ENCODE measurements at places on chromosomes 2 and 18.

- no peak for DNase-seq
Measured at GRCh38 chr18:24228667-24229041, 89.8 kb downstream of the CABYR start.

GRCh38 chr2:25410370-25410769 lies 68.6 kb upstream of the DNMT3A start:
- DNase-seq: no peak

DNA sequence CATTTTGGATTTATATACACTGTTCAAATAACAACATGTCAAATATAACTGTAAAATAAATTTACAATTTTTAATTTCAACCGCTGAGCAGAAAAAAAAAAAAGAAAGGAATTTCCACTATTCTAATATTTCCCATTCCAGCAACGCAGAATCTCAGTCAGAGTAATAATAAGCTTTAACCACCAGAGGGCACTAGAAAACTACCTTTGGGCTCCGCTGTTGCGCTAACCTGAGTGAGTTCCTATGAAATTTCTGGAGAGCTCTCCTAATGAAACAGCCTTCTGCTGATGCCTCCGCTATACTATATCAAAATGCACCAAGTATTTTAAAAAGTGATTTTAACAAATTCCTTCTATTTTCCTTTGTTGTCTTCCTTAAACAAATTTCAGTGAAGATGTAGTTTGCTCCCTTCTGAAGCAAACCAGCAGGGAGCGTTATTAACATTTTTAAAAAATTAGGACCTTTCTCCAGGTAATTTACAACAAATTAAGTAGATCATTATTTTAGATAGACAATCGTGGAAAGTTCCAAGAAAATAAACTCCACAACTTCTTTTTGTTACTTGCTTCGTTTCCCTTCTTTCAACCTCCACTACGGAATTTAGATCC lies 23.0 kb downstream of the ERMN start:
- DNase-seq: no peak

DNA sequence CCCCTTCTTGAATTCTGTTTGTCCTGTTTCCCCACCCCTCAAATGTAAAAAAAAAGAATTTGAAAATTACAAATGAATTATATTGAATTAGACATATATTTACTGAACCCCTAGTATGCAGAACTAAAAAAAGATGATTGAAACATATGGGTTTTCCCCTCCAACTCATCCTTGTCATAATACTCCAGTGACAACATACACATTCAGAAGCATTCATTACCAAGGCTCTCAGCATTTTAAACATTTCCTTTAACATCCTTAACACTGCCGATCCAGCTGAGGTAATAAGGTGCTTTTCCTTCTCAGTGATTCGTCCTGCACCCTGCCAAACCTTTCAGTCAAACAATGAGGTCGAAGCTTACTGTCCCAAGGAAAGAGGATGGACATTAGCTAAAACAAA lies 53.1 kb upstream of the DTNB start:
- DNase-seq: no peak

DNA sequence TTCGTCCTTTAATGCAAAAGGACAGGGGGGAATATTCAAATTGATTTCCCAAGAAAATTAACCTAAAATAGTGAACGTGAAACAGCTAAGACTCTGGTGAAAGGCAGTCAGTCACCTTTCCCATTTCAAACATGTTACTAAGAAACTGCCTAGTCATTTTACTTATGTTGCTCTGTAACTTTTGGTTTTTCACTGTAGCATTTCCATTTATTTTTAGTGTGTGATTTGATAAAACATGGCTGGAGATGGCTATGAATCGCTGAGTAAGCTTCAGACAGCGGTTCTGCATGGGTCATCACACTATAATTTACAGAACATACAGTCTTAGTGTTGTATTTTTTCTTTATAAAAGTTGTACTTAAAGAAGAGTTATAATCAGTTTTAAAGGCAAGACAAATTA lies 16.0 kb upstream of the KIDINS220 start:
- no peak for DNase-seq

- DNase-seq: no peak
Measured at GRCh38 chr2:221205103-221205673, 366.9 kb downstream of the EPHA4 start.

DNA sequence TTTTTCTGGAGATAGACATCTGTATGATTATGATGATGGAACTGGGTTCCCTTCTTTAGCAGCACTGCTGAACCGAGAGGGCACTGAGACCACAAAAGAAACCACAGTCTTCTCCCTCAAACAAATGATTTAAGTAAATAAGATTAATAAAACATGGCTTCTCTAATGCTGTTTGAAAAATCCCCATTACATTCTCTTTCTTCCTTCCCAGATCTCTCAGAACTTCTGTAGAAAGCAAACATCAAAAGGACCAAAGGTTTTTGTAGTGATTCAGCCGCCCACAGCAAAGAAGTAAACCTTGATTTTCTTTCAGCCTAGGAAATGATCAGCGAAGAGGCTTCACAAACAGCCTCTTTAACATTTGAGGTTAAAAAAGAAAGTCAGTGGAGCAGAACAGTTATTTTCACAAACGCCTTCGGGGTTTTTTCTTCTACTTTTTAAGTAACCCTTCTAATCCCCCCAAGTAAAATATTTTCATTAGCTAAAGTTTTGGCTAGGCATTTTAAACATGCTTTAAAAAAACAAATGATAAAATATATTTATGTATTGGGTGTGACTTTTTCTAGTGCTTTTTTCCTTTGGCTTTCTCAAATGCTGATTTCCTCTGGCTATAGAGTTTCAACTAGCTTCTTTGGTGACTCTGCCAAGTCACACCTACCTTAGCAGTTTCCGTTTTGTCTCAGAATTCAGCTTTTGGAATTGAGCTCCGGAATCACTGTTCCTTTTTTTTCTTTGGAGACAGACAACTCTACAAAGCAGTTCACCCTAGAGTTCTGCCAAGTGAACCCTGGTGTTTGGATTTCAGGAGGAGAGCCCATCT lies 89.6 kb downstream of the UPP2 start:
- no peak for DNase-seq

GRCh38 chr2:20595439-20596192 lies 55.3 kb downstream of the HS1BP3 start:
- DNase-seq: no peak

GRCh38 chr2:165871025-165871424 lies 77.0 kb upstream of the GALNT3 start:
- DNase-seq: no peak

- DNase-seq: no peak
Measured at GRCh38 chr2:236156095-236156859, 11.9 kb downstream of the GBX2 start.

DNA sequence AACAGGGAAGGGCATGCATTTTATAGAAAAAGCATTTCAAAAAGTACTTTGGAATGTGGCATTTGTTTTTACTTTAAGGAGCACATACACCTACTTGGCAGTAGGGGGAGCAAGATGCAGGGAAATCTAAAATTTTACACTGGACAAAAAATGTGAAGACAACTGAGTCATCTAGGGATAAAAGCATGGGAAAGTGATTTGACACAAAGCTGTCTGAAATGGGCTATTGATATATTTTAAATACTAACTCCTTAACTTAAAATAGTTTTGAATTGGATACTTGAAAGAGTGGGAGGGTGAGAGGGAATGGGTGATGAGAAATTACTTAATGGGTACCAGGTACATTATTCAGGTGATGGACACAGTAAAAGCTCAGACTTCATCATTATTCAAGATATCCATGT lies 15.8 kb downstream of the TMEM200C start:
- DNase-seq: no peak

- no peak for DNase-seq
Measured at GRCh38 chr2:44100351-44100750, 68.3 kb upstream of the PPM1B start.

DNA sequence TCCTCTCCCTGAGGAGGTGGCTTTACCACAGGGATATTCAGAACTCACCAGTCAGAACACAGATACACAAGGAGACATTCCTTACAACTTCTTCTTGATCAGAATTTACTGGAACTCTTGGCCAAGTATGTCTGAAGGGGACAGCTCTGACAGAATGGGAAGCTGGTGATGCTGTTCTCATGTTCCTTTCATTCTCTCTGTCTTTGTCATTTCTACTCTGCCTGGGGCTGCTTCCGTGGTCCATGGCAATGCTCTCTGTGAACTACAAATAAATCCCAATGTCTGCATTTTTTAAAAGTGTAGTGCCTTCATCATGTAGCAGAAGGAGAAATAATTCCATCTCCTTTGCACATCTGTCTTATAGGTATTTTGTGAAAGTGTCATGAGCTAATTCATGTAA lies 730.3 kb downstream of the CNTNAP5 start:
- DNase-seq: no peak

- peak; percentile 73 for DNase-seq
Measured at GRCh38 chr2:26299471-26300101, 46.4 kb upstream of the SELENOI start.

DNA sequence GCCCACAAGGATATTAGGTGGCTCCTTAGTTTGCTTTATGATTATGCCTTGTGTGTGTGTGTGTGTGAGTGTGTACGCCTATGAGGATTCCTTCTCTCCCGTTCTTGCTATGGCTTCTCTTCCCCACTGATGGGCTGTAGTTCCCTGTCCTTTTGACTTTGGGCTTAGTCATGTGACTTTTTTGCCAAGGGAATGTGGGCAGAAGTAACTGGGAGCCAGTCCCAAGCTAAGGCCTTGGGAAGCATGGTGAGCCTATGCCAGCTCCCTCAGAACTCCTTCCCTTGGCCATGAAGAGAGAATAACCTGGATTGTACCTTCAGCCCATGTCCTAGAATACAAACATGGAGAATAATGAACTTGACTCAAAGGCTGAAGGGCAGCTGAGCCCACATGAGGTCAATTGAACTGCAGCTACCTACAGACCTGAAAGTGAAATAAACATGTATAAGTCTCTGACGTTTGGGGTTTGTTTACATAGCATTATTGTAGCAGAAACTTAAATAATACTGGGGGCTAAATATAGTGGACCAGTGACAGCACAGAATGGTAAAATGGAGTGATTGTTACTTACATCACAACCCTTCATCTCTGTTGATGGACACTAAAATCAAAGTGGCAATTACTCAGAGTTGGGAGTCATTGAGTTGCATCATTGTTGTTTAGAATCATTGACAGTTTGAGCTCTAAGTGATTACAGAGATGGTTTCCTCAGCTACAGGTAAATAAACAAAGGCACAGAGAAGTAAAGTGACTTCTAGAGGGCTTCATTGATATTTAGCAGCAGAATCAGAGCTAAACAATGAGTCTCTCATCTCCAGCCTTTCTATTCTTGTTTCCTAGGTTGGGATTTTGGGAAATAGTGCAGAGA lies 15.3 kb upstream of the IL36G start:
- DNase-seq: no peak

- DNase-seq: no peak
Measured at GRCh38 chr2:186068139-186068801, 329.7 kb downstream of the FSIP2 start.

Measured in iPS DF 19.7 (cell line).